ENCODE measurements at places on chromosomes 2 and 18.

DNA sequence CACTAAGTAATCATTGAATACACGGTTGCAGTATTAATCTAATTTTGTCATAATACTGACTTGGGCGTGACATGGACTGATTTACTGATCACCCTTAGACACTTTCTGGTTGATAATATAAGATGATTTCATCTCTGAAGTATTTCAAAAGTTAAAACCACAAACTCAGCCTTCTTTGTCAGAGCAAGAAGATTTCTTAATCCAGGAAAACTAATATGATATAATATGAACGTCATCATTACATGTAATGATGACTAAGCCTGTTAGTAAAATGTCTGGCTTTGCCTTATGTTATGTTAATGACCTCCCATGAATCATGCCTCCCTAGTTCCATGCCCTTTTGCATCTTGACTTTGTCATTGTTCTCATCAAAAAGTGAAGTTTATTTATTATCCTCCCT lies 1325.0 kb upstream of the CDH2 start:
- H3K36me3 ChIP-seq, result no peaks in the 10 kb centered on the region
- H3K27ac ChIP-seq, result no peak overlapping the region
- H3K27me3 ChIP-seq, result no peaks in the 10 kb centered on the region
- no peak for DNase-seq

- peaks cover 78% of the 10 kb centered on the region for H3K36me3 ChIP-seq
- no peak overlapping the region for H3K27ac ChIP-seq
- DNase-seq, result no peak
- H3K27me3 ChIP-seq, result peaks cover 2% of the 10 kb centered on the region
- no peak overlapping the region for H3K4me3 ChIP-seq
These were observed 10.8 kb downstream of the TMEM18 start for GRCh38 chr2:666441-666840.

- no peak overlapping the region for H3K27ac ChIP-seq
- no peaks in the 10 kb centered on the region for H3K4me1 ChIP-seq
- no peak for DNase-seq
- H3K36me3 ChIP-seq, result no peaks in the 10 kb centered on the region
These were observed 8.9 kb upstream of the KCNK3 start for GRCh38 chr2:26683583-26683982.

GRCh38 chr2:179036353-179036905 lies 13.5 kb downstream of the CCDC141 start:
- H3K36me3 ChIP-seq, result no peaks in the 10 kb centered on the region
- H3K4me1 ChIP-seq, result no peaks in the 10 kb centered on the region
- no peak for DNase-seq
- H3K27ac ChIP-seq, result no peak overlapping the region

Data from stomach (tissue), 19 donors.